ENCODE measurements at places on chromosomes 13 and 19.
A peak's percentile ranks its signal among the peaks of the same experiment; 100 is the strongest.

DNA sequence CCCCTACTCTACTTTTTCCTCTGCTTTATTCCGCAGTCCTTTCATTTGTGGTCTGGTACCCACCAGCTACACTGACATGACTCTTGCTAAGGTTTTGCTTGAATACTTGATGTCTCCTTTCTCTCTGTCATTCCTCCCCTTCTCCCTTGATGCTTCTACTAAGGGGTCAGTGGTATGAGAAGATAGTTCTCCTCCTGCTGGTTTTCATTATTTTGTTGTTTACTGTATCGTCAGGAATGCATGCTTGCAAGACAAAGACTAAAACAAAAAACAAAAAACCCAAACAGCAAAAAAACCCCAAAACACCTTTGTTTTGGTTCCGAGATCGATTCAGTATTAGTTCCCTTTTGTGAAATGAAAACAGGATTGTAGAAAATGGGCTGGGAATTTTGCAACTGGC is 59.5 kb downstream of the PCCA start:
- H3K27me3 ChIP-seq = no peaks in the 10 kb centered on the region
- no peaks in the 10 kb centered on the region for H3K4me1 ChIP-seq
- no peak overlapping the region for H3K27ac ChIP-seq
- H3K4me3 ChIP-seq = no peak overlapping the region

- H3K36me3 ChIP-seq = no peaks in the 10 kb centered on the region
- no peak for DNase-seq
- H3K4me1 ChIP-seq = no peaks in the 10 kb centered on the region
- H3K4me3 ChIP-seq = no peak overlapping the region
- H3K27ac ChIP-seq = no peak overlapping the region
- H3K27me3 ChIP-seq = no peaks in the 10 kb centered on the region
Observed at GRCh38 chr19:19081642-19082151, 17.9 kb downstream of the SLC25A42 start.

GRCh38 chr19:40191836-40192646 is 815 bp downstream of the MAP3K10 start:
- H3K27me3 ChIP-seq = no peaks in the 10 kb centered on the region
- H3K36me3 ChIP-seq = no peaks in the 10 kb centered on the region
- no peak for DNase-seq
- H3K4me3 ChIP-seq = peak overlapping the region; percentile 100
- H3K27ac ChIP-seq = no peak overlapping the region
- peaks cover 10% of the 10 kb centered on the region for H3K4me1 ChIP-seq

DNA sequence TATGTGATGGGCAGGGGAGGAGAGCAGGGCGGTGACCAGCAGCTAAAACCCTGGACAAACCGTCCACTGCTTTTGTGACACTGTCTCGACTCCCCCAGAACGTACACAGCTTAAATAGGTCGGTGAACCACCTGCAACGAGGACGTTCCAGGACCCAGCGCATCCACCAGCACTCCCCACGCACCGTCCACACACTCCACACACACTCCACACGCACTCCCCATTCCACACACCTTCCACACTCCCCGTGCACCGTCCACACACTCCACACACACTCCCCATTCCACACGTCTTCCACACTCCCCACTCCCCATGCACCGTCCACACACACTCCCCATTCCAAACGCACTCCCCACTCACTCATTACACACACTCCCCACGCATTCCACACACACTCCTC is 38.3 kb upstream of the C13orf46 start:
- H3K36me3 ChIP-seq = peaks cover 55% of the 10 kb centered on the region
- H3K27ac ChIP-seq = no peak overlapping the region
- no peak for DNase-seq
- H3K4me1 ChIP-seq = no peaks in the 10 kb centered on the region
- no peak overlapping the region for H3K4me3 ChIP-seq

GRCh38 chr19:30107251-30107650 is 165.2 kb downstream of the URI1 start:
- no peak for DNase-seq
- no peak overlapping the region for H3K27ac ChIP-seq
- H3K4me1 ChIP-seq = no peaks in the 10 kb centered on the region
- H3K36me3 ChIP-seq = no peaks in the 10 kb centered on the region
- no peaks in the 10 kb centered on the region for H3K27me3 ChIP-seq

GRCh38 chr13:44373247-44373600 is 400 bp upstream of the SERP2 start:
- DNase-seq = no peak
- H3K4me3 ChIP-seq = peak overlapping the region; percentile 84
- H3K27me3 ChIP-seq = no peaks in the 10 kb centered on the region
- H3K36me3 ChIP-seq = no peaks in the 10 kb centered on the region
- no peaks in the 10 kb centered on the region for H3K4me1 ChIP-seq

- H3K36me3 ChIP-seq = peaks cover 19% of the 10 kb centered on the region
- no peak overlapping the region for H3K4me3 ChIP-seq
- no peaks in the 10 kb centered on the region for H3K4me1 ChIP-seq
- no peak for DNase-seq
- no peaks in the 10 kb centered on the region for H3K27me3 ChIP-seq
Observed at GRCh38 chr13:27549406-27549981, 70.8 kb downstream of the LNX2 start.

DNA sequence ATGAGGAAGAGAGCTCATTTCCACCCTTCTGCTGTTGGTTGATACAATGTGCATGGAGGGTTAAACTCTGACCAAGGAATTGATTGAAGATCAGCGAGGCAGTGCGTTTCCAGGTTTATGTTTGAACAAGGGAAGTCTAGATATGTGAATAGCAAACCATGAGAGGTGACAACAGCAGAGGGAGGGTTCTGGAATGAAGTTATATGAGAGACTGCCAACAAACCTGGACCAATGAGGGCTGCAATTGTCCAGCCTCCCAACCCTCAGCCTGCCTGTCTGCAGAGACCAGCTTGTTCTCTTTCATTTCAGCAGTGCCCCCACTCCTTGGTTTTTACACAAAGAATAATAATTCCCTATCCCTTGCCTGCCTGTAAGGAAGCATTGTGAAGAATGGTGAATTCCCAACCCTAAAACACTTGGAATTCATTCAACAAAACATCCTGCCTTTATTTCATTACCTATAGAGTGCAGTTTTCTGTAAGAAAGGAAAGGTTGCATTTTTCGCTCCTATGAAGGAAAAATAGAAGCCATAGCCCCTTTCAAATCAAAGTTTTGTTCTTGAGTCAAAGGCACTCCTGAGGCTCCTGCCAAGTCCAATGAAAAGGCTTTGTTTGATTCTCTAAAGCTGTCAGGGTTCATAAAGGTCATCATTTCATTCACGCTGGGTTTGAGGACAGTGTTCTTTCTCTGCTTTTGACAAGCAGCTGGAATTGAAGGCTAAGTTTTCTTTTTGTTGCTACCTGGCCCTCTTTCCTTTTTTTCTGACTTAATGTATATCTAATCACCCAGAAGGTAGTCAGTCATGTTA is 53.6 kb upstream of the ABCC4 start:
- no peaks in the 10 kb centered on the region for H3K27me3 ChIP-seq
- no peak for DNase-seq
- no peaks in the 10 kb centered on the region for H3K4me1 ChIP-seq
- no peaks in the 10 kb centered on the region for H3K36me3 ChIP-seq
- H3K27ac ChIP-seq = no peak overlapping the region

- H3K4me3 ChIP-seq = no peak overlapping the region
- no peaks in the 10 kb centered on the region for H3K27me3 ChIP-seq
- H3K4me1 ChIP-seq = peaks cover 12% of the 10 kb centered on the region
- no peaks in the 10 kb centered on the region for H3K36me3 ChIP-seq
Observed at GRCh38 chr13:40631605-40632004, 34.8 kb downstream of the FOXO1 start.

- DNase-seq = no peak
- H3K4me3 ChIP-seq = no peak overlapping the region
- H3K4me1 ChIP-seq = no peaks in the 10 kb centered on the region
- H3K27ac ChIP-seq = no peak overlapping the region
- H3K36me3 ChIP-seq = no peaks in the 10 kb centered on the region
Observed at GRCh38 chr13:104074326-104074725, 1008.1 kb upstream of the SLC10A2 start.

GRCh38 chr13:97542102-97542685 is 108.2 kb downstream of the RAP2A start:
- no peak overlapping the region for H3K27ac ChIP-seq
- H3K27me3 ChIP-seq = no peaks in the 10 kb centered on the region
- no peak for DNase-seq
- H3K4me1 ChIP-seq = no peaks in the 10 kb centered on the region
- no peaks in the 10 kb centered on the region for H3K36me3 ChIP-seq

DNA sequence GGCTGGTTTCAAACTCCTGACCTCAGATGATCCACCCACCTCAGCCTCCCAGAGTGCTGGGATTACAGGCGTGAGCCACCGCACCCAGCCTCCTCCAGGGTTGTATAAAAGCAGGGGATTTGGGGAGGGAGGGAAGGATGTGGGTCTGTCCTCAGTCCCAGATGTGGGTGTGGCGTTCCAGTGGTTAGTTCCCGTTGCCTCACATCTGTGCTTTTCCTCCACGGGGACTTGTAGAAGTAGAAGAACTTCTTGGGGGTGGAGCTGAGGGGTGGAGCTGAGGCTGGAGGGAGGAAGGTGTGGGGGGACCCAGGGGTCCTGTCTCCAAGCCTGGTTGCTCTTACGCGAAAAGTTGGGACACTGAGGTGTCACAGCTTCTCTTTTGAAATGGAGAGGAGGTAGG is 514 bp upstream of the MCEMP1 start:
- H3K4me1 ChIP-seq = peaks cover 5% of the 10 kb centered on the region
- H3K4me3 ChIP-seq = no peak overlapping the region
- H3K27ac ChIP-seq = no peak overlapping the region
- DNase-seq = no peak

- no peak for DNase-seq
- H3K27ac ChIP-seq = no peak overlapping the region
- peaks cover 9% of the 10 kb centered on the region for H3K4me1 ChIP-seq
- no peaks in the 10 kb centered on the region for H3K36me3 ChIP-seq
Observed at GRCh38 chr19:51803967-51804366, 9.0 kb downstream of the FPR3 start.

GRCh38 chr19:4749870-4750590 is 26.4 kb upstream of the DPP9 start:
- H3K27me3 ChIP-seq = no peaks in the 10 kb centered on the region
- H3K4me3 ChIP-seq = no peak overlapping the region
- DNase-seq = no peak
- H3K36me3 ChIP-seq = no peaks in the 10 kb centered on the region

DNA sequence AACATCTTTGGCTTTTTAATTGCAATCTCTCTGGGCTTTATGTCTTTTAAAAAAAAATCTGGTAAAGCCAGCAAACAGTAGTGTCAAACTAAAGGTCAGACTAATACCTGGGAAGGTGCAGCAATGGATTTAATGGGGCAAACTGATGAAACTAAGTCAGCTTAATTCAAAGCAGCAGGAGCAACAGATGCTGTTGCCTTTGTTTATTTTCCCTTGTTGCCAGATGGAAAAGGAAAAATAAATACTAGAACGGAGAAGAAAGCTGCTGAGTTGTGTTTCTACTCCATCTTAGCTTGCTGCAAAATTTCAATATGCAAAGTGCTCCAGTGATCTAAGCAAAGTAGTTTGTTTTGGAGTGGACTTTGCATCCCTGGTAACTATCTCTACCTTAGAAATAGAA is 1097.8 kb downstream of the PCDH17 start:
- no peaks in the 10 kb centered on the region for H3K4me1 ChIP-seq
- H3K27me3 ChIP-seq = no peaks in the 10 kb centered on the region
- no peak overlapping the region for H3K27ac ChIP-seq
- H3K4me3 ChIP-seq = no peak overlapping the region
- no peak for DNase-seq

- H3K4me3 ChIP-seq = no peak overlapping the region
- H3K4me1 ChIP-seq = no peaks in the 10 kb centered on the region
- no peak for DNase-seq
- H3K27ac ChIP-seq = no peak overlapping the region
Observed at GRCh38 chr13:25939961-25940687, 111.7 kb downstream of the SHISA2 start.

GRCh38 chr13:97242755-97243497 is 20.8 kb downstream of the MBNL2 start:
- peak overlapping the region; percentile 18 for H3K4me3 ChIP-seq
- H3K27ac ChIP-seq = peak overlapping the region; percentile 45
- no peaks in the 10 kb centered on the region for H3K36me3 ChIP-seq
- no peaks in the 10 kb centered on the region for H3K27me3 ChIP-seq
